Central memory CD8-positive, alpha-beta T cell (primary cell): ENCODE measurements at places on chromosomes 6 and 20.

DNA sequence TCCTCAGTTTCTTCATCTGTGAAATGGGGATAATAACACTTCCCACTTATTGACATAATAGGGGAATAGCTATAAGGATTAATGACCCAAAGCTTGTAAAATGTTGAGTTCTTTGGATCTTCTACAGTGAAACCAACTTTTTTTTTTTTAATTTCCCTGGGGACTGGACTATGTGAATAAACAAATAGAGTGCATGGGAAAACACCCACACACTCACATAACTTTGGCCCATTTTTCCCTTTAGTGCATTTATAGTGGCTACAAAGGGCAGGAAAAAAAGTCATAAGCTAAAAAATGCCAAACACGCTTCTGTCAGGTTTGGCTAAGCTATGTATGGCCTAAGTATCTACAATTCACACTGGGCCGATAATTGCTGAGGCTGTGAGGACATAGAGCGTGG is 406.2 kb upstream of the JAG1 start:
- no peak overlapping the region for H3K27ac ChIP-seq
- H3K27me3 ChIP-seq = no peaks in the 10 kb centered on the region
- H3K36me3 ChIP-seq = no peaks in the 10 kb centered on the region

GRCh38 chr20:32707691-32708581 is 34.2 kb upstream of the C20orf203 start:
- H3K36me3 ChIP-seq = peaks cover 29% of the 10 kb centered on the region
- peaks cover 5% of the 10 kb centered on the region for H3K4me1 ChIP-seq
- H3K4me3 ChIP-seq = no peak overlapping the region

GRCh38 chr6:15143086-15143485 is 102.8 kb upstream of the JARID2 start:
- no peaks in the 10 kb centered on the region for H3K4me1 ChIP-seq
- H3K27ac ChIP-seq = no peak overlapping the region
- peaks cover 22% of the 10 kb centered on the region for H3K27me3 ChIP-seq
- DNase-seq = no peak

DNA sequence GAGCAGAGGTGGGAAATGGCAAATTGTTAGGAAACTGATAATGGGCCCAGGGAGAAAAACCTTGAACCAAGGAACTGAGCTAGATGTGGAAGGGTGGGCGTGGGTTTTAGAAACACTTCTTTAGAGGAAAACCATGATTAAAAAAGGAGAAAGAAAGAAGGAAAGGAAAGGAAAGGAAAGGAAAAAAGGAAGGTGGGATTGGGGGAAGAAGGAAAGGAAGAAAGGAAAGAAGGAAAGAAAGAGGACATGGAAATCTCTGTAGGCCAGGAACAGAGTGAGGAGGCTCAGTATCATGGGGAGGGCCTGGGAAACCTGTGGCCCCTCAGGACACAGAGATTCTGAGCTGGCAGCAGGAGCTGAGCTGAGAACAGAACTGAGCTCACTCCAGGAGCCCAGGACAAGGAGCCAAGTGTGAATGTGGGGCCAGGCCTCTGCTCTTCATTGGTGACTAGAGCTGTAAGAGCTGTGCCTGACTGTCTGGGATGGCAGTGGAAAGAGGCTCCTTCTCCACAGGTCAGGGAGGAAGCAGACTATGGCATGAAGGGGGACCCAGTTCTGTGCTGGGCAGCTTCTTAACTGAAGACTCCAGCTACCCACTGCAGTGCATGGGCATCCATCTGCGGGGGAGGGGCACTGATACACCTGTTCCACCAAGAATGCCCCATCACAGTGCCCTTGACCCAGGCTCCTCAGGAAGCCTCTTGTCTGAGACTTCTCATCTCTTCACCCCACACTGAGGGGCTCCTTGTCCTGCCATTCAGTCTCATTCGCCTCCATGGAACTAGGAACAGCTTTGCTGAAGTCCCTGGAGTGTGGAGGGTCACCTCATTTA is 116.1 kb upstream of the BACH2 start:
- no peaks in the 10 kb centered on the region for H3K27me3 ChIP-seq
- H3K4me1 ChIP-seq = peaks cover 32% of the 10 kb centered on the region
- peaks cover 16% of the 10 kb centered on the region for H3K36me3 ChIP-seq
- DNase-seq = no peak

GRCh38 chr6:151374036-151374683 is 17.2 kb downstream of the ZBTB2 start:
- H3K36me3 ChIP-seq = peaks cover 22% of the 10 kb centered on the region
- H3K4me3 ChIP-seq = peak overlapping the region; percentile 58
- DNase-seq = no peak
- peaks cover 64% of the 10 kb centered on the region for H3K4me1 ChIP-seq
- H3K27ac ChIP-seq = peak overlapping the region; percentile 17
- no peaks in the 10 kb centered on the region for H3K27me3 ChIP-seq

GRCh38 chr6:74447013-74447412 is 751.0 kb downstream of the CD109 start:
- H3K27me3 ChIP-seq = no peaks in the 10 kb centered on the region
- H3K4me1 ChIP-seq = no peaks in the 10 kb centered on the region
- H3K27ac ChIP-seq = no peak overlapping the region
- no peak for DNase-seq

GRCh38 chr6:89042664-89043063 is 37.9 kb upstream of the PNRC1 start:
- no peak for DNase-seq
- no peak overlapping the region for H3K27ac ChIP-seq
- H3K4me3 ChIP-seq = no peak overlapping the region

GRCh38 chr6:73032586-73032985 is 192.7 kb downstream of the KHDC1L start:
- no peaks in the 10 kb centered on the region for H3K36me3 ChIP-seq
- no peaks in the 10 kb centered on the region for H3K27me3 ChIP-seq
- no peak overlapping the region for H3K4me3 ChIP-seq
- no peak for DNase-seq

DNA sequence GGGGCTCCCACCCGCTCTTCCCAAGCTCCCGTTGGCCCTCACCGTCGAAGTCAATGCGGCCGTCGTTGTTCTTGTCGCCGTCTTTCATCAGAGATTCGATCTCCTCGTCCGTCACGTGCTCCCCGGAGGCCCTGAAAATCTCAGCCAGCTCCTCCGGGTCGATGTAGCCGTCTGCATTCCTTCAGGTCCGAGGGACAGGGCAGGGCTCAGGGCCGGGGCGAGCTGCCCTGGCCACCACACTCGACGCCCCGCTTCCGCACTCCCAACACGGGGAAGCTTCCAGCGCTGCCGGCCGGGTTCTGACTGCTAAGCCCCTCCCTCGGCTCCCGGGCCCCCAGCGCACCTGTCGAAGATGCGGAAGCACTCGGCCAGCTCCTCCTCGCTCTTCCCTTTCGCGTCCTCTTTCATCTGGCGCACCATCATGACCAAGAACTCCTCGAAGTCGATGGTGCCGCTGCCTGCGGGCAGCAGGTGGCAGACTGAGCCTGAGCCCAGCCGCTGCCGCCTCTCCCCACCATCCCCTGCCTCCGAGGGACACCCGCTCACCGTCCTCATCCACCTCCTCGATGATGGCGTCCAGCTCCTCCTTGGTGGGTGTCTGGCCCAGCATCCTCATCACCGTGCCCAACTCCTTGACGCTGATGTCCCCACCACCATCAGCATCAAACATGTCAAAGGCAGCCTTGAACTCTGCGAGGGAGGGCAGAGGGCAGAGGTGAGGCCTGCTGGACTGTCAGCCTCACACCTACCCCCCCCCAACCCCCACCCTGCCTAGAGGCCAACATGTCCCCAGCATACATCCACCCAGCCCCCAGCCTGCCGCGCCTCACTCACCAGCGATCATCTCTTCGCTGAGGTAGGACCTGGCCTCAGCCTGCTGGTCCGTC is 2.9 kb downstream of the TNNC2 start:
- peaks cover 15% of the 10 kb centered on the region for H3K4me1 ChIP-seq
- H3K27ac ChIP-seq = peak overlapping the region; percentile 10
- peak overlapping the region; percentile 77 for H3K4me3 ChIP-seq
- peaks cover 6% of the 10 kb centered on the region for H3K36me3 ChIP-seq
- H3K27me3 ChIP-seq = peaks cover 34% of the 10 kb centered on the region
- DNase-seq = peak; percentile 26

DNA sequence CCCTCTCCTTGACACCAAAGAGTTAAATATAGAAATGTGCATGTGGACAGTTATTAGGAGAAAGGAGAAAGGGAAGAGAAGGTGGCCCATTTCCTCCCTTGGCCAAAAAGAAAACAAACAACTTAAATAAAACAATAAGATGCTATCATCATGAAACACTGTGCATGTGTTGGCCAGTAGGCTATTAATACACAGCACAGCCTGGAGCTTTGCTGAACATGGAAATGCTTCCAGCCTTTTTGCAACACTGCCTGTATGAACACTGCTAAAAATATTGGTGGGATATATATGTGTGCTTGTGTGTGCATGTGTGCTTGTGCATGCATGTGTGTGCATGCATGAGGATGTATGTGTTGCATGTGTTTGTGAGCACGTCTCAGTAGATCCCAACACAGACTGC is 100.4 kb downstream of the LY86 start:
- H3K27ac ChIP-seq = no peak overlapping the region
- no peak overlapping the region for H3K4me3 ChIP-seq
- no peak for DNase-seq

DNA sequence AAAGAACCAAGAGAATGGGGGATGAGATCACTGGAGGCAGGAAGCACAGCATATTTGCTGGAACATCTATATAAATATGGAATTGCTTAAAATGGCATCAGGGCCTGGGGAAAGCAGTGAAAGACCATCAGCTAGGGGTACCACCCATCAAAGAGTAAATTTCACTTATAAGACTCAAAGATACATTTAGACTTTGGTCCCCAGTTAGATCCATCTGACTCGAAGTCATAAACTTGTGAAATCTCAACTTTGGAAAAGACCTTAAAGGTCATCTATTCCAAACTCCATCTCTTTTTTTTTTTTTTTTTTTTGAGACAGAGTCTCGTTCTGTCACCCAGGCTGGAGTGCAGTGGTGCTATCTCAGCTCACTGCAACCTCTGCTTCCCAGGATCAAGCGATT is 109.8 kb downstream of the UNC5CL start:
- H3K27me3 ChIP-seq = peaks cover 7% of the 10 kb centered on the region
- H3K36me3 ChIP-seq = no peaks in the 10 kb centered on the region
- H3K4me1 ChIP-seq = no peaks in the 10 kb centered on the region
- no peak for DNase-seq

DNA sequence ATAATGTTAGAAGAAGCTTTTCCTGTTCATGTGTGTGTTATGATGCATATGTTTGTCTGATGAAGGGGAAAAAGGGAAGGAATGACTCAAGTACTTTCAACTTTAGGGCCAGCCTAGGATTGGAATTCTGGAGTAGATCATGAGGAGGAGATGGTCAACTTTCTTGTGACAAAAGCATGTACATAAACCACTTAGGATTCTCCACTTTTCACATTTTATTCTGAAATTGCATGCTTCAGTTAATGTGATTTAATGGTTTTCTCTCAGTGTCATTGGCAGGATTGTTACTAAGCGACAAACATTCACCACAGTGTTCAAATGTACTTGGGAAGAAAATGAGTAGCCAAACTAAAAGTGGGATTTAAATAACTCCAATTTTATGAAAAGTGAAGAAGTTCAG is 80.1 kb downstream of the UTRN start:
- H3K4me3 ChIP-seq = no peak overlapping the region
- H3K36me3 ChIP-seq = peaks cover 11% of the 10 kb centered on the region
- H3K27me3 ChIP-seq = no peaks in the 10 kb centered on the region
- peaks cover 74% of the 10 kb centered on the region for H3K4me1 ChIP-seq

- H3K4me1 ChIP-seq = no peaks in the 10 kb centered on the region
- no peaks in the 10 kb centered on the region for H3K36me3 ChIP-seq
- H3K27ac ChIP-seq = no peak overlapping the region
- DNase-seq = no peak
Measured at GRCh38 chr6:100433726-100434435, 30.8 kb downstream of the SIM1 start.

- H3K27ac ChIP-seq = no peak overlapping the region
- H3K4me3 ChIP-seq = no peak overlapping the region
- DNase-seq = no peak
Measured at GRCh38 chr20:40913224-40914185, 115.1 kb upstream of the TOP1 start.

DNA sequence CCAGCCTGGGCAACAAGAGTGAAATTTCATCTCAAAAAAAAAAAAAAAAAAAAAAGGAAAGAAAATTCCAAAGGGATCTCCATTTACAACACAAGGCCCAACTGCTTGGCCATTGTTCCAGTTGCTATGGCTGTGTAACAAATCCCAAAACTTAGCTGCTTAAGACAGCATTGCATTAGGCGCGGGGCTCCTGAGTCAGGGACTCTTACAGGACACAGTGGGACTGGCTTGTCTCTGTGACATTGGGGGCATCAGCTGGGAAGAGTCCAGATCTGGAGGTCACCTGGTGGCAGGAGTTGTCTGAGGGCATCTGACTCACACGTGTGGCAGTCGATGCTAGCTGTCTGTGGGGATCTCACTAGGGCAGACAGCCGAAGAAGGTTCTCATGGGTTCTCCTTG is 35.6 kb downstream of the TTLL9 start:
- DNase-seq = no peak
- no peaks in the 10 kb centered on the region for H3K27me3 ChIP-seq
- no peaks in the 10 kb centered on the region for H3K4me1 ChIP-seq

- no peak overlapping the region for H3K4me3 ChIP-seq
- DNase-seq = no peak
- no peaks in the 10 kb centered on the region for H3K36me3 ChIP-seq
- H3K27me3 ChIP-seq = no peaks in the 10 kb centered on the region
- no peaks in the 10 kb centered on the region for H3K4me1 ChIP-seq
Measured at GRCh38 chr6:15796844-15797243, 134.0 kb upstream of the DTNBP1 start.

GRCh38 chr6:156538875-156539660 is 238.1 kb upstream of the ARID1B start:
- peaks cover 51% of the 10 kb centered on the region for H3K27me3 ChIP-seq
- no peak for DNase-seq
- no peaks in the 10 kb centered on the region for H3K4me1 ChIP-seq

- no peaks in the 10 kb centered on the region for H3K27me3 ChIP-seq
- DNase-seq = no peak
- H3K36me3 ChIP-seq = no peaks in the 10 kb centered on the region
Measured at GRCh38 chr6:18432180-18432579, 45.0 kb downstream of the RNF144B start.
